Activated CD4-positive, alpha-beta T cell treated with anti-CD3 and anti-CD28 coated beads, Interleukin-10, Interleukin-2, amounts not matched to agents 100 ng/mL and 50 ng/mL, durations not matched to agents 16 hours and 8 hours (primary cell): ENCODE measurements at places on chromosomes 12 and 14.
A peak's percentile ranks its signal among the peaks of the same experiment; 100 is the strongest.

- no peak for DNase-seq
Measured at GRCh38 chr12:98559666-98560065, 33.8 kb upstream of the SLC25A3 start.

- peak; percentile 45 for DNase-seq
Measured at GRCh38 chr14:76810953-76811400, 1.7 kb downstream of the ANGEL1 start.

DNA sequence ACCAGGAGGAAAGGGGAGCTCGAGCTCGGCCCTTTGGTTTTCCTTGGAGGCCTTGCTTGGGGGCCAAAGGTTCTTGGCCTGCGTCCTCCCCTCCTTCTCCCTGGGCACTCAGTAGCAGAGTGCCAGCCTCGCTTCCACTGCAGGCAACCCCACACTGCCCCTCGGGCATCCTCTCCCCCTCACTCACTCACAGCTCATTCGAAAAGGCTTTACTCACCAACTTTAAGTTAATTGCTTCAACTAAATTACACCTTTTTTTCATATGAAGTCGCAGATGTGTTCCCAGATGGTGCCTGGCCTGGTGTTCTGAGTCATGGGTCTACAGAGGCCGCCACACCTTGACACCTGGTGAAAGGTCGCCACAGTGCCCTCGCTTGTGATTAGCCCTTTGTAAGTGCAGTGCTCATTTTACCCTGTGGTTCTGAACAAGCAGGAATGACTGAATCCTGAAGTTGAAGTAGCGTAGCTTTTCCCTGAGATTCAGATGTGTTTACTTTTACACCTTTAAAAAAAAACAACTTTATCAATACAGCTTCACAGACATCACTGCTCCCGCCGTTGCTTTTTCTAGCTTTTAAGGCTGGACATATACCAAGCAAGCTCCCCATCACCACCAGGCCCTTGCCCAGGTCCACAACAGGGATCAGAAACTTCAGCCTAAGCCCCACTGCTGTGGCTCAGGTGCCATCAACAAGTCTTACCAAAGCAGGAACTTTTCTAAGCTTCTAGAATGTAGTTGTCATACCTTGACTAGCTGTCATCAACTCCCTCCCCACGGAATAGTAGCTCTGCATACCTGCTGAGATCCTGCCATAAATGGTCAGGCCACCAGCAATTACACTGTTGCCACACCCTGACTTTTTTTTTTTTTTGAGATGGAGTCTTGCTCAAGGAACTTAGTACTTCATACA lies 20.3 kb upstream of the ADIPOR2 start:
- no peak for DNase-seq

DNA sequence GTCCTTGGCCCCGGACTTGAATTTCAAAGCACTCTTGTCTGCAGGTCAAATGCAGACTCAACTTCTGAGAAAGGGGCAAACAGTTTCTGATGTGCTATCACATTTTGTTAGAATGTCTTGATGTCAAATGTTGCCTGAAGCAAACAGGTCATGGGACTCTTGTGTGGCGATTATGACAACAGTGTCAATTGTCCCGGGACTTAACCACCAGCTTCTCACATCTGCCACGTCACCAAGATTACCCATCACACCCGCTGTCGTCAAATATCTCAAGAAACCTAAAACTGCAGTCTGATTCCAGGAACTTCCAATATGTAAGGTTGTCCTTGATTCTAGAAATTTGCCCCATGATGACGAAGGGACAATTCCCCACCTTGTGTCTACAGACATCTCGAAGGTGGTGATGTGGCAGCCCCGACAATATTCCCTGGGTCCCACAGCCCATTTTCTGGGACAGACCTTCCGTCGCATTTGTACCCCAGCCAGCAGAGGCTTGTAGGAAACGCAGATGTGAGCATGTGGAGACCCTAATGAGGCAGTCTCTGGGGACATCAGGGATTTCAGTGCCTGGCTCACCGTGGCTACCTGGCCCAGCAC lies 21.3 kb downstream of the LRTM2 start:
- no peak for DNase-seq

GRCh38 chr14:103561381-103562178 lies 877 bp downstream of the BAG5 start:
- peak; percentile 73 for DNase-seq

- no peak for DNase-seq
Measured at GRCh38 chr12:45406988-45407850, 191.3 kb downstream of the ANO6 start.

DNA sequence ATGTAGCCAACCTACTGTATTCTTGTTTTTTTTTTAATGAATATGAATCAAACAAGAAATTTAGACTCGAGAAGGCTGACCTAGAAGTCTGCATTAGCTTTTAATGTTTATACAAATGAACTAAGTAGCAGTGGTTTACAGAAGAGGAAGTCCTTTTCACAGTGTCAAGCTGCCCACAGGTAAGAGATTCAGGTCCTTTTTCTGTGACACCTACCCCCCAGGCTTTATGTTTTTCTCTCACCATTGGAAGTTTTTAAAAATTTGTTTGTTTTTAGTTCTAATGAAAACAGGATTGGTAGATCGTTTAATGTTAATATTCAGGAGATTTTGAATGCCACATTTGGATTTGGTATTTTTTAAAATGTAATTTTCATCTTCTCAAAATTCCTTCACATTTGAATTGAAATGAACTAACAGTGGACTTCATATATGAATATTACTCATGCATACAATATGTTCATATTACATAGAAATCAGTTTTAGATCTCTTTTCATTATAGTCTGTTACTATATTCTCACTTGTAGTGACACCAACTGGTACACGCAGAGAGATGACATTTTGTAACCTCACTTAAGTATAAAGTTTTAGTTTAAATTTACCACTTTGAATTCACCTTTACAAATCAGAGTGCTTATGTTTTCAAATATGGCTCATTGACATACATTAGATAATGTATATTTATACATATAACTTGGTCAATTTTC lies 29.7 kb downstream of the ATF7IP start:
- DNase-seq, result no peak

GRCh38 chr14:33716921-33717320 lies 234.0 kb downstream of the EGLN3 start:
- no peak for DNase-seq

DNA sequence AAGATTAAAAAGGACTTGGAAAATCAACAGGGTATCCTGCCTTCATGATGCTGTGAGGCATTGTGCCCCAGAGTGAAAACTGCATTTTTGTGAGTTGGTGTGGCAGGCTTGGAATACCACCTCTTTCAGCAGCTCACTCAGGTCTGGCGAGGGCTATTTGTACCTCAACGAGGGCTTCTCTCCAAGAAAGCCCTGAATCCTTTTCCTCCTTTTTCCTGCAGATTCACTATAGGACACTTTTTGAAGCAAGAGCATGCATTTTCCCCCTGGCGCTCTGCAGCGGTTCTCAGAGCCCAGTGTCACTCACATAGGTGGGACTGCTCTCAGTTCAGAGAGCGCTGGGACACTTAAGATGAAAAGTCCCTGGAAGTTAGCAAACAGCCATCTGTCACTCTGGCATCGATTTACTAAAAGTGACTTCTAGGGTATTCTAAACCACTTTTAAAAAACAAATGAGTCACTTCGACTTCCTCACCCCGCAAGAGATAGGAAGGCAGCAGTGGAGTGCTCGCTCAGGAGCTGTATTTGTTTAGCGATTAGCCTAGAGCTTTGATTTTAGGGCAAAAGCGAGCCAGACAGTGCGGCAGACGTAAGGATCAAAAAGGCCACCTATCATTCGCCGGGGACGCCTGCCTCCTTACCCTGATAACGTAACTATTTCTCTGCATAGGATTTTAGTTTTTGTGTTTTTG lies 782 bp upstream of the LGR5 start:
- DNase-seq, result peak; percentile 9

DNA sequence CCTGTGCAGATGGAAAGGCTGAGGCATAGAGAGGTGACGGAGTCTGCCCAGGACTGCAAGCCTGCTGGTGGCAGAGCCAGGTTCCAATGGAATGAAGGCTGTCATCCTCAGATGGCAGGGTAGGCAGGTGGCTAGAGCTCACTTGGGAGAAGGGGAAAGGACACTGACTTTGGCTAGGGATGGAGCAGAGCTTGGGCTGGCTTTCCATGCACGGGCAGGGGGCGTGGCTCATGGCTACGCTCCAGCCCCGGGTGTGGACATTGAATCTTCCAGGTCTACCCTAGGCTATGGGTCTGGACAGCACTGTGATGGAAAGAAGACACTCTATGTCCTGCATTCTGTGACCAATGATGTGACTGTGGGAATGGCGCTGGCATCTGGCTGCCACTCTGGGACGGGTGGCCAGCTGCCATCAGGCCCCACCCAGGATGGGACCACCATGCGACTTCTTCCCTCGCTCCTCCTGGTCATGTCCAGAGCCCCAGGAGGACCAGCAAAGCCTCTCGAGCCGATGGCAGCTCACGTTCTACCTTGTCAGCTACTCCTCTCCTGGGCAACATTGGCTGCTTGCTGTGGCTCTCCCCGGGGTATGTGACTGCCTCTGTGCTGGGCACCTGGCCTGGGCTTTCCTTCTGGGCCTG lies 398.7 kb downstream of the TMEM121 start:
- no peak for DNase-seq

DNA sequence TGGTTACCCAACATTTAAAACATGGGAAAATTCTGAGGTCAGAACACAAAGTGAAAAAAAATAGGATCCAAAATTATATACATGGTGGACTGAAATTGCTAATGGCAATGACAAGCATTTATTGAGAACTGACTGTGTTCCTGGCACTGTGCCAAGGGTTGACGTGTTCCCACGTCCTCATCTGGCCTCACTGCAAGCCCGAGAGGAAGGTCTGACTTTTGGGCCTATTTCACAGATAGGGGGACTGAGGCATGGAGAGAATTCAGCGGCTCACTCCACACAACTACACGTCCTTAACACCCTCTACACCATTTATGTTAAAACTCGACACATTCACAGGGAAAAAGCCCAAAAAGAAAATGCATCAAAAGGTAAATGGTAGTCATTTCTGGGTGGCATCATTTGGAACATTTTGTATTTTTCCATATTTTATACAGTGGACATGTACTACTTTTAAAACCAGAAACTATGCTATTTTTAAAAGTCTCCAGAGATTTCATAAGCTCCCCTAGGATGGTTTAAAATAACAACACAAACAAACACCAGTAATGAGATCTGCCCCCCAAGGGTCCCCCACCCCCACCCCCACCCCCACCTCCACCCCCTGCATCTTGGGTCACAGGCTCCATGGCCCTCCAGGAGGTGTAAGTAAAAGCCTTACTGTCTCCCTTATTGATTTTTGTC lies 27.7 kb downstream of the CLMN start:
- no peak for DNase-seq

- no peak for DNase-seq
Measured at GRCh38 chr14:51458563-51458955, 193.2 kb upstream of the FRMD6 start.

- DNase-seq, result no peak
Measured at GRCh38 chr12:52826611-52827498, 7.3 kb downstream of the KRT79 start.

DNA sequence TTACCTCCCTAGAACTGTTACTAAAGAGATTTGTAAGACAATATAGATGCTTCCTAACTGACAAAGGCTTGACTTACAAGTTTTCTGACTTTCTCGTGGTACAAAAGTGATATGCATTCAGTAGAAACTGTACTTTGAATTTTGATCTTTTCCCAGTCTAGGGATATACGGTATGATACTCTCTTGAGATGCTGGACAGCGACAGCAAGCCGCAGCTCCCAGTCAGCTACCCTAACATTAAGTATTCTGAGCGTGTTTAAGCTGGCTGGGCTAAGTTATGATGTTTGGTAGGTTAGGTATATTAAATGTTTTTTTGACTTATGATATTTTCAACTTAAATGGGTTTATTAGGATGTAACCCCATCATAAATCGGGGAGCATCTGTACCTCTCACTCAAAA lies 55.2 kb upstream of the CDKL1 start:
- no peak for DNase-seq

DNA sequence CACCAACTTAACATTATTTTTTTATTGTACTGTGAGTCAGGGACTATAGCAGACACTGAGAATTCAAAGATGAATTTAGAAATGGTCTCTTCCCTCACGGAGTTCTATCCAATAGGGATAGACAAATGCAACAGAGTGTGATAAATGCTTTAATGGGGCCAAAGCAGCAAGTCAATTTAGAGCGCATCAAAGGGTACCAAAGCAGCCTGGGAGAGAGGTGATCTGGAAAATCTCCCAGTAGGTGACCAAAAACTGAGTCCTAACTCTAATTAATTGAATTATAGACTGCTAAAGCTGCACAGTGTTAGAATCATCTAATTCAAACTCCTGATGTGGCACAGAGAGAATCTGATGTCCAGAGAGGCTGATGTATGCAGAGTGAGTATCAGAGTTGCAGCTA lies 2.6 kb downstream of the LIN7A start:
- no peak for DNase-seq

GRCh38 chr12:72033991-72034390 lies 95.3 kb downstream of the TPH2 start:
- DNase-seq, result no peak

DNA sequence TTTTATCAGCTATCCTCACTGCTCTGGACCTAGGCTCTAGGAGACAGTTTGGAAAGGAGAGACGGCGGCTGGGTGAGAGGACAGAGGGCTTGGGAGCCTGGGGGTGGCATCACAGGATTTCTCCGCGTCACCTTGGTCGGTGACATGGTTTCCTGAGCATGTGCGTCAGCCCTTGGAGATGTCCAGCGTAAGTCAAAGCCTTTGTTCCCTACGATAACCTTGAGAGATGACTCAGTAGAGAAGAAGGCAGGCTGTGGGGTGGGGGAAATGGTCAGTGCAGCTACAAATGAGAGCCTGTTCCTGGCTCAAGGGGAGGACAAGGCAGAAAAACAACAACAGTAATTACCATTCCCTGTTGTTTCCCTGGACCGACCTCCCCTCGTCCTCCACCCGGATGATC lies 90.2 kb upstream of the TBX3 start:
- DNase-seq, result no peak

- DNase-seq, result no peak
Measured at GRCh38 chr14:76720382-76720813, 40.9 kb upstream of the VASH1 start.

DNA sequence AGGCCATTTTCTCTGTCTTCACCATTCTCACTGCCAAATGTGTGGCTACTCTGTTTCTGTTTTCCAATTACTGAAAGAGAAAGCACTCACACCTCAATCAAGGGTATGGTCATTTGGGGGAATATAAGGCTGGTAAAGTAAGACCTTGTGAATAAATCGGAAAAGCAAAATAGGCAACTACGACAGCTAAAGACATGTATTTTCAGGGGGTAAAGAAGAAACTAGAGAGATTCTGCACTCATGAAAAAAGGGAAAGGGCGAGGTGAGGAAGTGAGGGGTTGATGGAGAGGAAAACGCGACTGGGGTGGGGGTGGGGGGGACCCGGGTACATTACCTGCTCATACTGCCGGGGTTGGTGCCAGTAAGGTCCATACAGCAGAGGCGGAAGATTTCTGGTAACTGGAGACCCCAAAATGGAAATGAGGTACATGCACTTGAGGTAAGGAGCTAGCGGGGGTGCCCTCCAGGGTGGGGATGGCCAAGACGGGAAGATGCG lies 19.3 kb downstream of the CHD8 start:
- DNase-seq, result no peak

DNA sequence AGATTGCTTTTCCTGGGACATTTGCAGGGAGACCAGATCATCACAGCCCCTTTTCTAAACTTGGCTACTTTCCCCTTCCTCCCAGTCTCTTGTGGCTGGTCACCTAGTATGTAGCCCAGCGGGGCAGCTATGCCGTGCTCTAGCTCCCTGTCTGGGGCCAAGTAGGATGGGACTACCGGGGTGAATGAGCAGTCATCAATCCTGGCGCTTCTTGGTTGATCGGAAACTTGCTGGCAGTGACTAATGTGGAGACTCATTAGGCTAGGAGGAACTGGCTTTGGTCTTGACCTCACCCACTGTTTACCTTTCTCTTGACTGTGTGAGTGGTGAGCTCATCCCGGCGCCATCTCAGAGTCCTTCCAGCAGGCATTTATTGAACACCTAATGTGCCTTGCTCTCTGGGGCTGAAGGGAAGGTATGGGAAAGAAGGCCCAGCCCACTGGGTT lies 15.9 kb downstream of the PLEKHG3 start:
- DNase-seq, result no peak
